T-helper 2 cell (primary cell): ENCODE measurements at places on chromosomes 7 and 10.
A peak's percentile ranks its signal among the peaks of the same experiment; 100 is the strongest.

- DNase-seq, result no peak
Measured at GRCh38 chr7:123533929-123534382, 439 bp downstream of the IQUB start.

DNA sequence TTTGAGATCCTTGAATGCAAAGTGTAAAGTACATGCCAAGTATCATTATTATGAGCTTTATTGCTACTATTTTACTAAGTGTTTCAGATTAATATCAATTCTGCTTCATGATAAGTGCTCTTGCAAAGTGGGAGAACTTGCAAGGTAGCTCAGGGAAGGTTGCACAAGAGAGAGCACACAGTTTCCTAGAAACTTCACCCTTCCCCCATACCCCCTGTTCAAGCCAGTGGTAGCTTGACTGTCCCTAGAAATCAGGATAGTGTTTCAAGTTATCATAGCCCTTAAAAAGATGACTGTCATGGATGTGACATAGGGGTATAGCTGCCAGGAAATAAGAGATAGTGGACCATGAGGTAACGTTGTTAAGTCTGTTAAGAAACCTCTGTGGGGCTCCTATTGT, 251.5 kb downstream of the TRIL start:
- DNase-seq, result no peak

DNA sequence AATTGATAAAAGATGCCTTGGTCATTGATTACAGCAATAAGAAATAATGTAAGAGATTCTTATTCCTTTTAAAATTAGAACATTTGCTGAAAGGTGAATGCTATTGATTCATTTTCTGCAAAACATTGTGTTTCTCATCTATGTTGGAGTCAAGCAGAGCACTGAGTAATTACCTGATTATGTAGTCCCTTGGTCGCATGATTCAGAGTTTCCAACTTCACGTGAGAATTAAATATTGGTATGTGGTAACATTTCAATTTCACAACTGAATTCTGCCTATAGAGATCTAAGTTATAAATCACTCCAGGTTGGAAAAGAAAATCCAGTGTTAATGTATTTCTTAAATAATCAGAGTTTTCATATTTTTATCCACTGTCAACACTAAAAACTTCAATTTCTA, 701.4 kb downstream of the PHTF2 start:
- DNase-seq, result no peak

DNA sequence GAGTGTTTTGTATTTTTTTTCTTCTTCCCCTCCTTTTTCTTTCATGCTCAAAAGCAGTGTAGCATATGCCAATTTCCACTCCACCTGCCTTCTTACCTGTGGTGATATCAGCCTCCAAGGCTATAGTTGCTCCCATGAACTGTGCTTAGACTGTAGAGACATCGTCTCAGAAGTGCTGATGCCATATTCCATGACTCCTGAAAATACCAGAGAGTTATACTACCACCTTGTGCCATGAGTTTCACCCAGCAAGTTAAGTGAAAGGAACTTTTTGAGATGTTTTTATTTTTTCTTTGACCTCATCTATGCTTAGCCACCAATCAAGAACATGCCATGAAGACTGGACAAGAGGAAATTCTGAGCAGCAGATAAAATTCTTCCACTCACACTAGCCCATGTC, 142.8 kb upstream of the SEMA3E start:
- no peak for DNase-seq

- DNase-seq, result no peak
Measured at GRCh38 chr7:95470452-95470851, 15.3 kb upstream of the ASB4 start.

- no peak for DNase-seq
Measured at GRCh38 chr7:1698951-1699350, 28.9 kb downstream of the ELFN1 start.

- no peak for DNase-seq
Measured at GRCh38 chr7:108109221-108109908, 20.8 kb downstream of the LAMB4 start.

DNA sequence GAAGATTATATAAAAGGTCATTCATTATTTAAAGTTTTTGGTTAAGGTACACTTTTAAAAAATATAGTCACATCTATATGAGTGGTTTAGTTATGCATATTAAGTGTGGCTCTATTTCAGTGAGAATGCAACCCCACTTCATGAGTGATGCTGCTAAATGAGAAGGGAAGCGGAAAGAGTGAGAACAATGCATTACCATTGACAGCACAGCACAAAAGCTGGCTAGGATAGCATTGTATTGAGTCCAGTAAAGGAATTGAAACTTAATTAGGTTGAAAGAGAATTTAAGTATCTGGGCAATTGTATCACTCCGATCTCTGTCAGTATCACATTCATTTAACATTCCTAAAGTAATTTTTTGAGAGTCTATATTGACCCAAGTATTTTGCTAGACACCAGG, 13.2 kb downstream of the POM121L12 start:
- DNase-seq, result no peak

- peak; percentile 89 for DNase-seq
Measured at GRCh38 chr10:2038036-2038435, 300.7 kb upstream of the ADARB2 start.

- no peak for DNase-seq
Measured at GRCh38 chr10:60266513-60266912, 123.2 kb downstream of the ANK3 start.

- no peak for DNase-seq
Measured at GRCh38 chr7:156703209-156703608, 62.6 kb downstream of the RNF32 start.

GRCh38 chr10:113991091-113991860, 52.4 kb upstream of the ADRB1 start:
- no peak for DNase-seq

- no peak for DNase-seq
Measured at GRCh38 chr7:8913682-8914081, 480.3 kb downstream of the NXPH1 start.
